ENCODE measurements at places on chromosomes 6 and 20.

- no peak for DNase-seq
These were observed 2.7 kb downstream of the ITCH start for GRCh38 chr20:34365765-34366213.

DNA sequence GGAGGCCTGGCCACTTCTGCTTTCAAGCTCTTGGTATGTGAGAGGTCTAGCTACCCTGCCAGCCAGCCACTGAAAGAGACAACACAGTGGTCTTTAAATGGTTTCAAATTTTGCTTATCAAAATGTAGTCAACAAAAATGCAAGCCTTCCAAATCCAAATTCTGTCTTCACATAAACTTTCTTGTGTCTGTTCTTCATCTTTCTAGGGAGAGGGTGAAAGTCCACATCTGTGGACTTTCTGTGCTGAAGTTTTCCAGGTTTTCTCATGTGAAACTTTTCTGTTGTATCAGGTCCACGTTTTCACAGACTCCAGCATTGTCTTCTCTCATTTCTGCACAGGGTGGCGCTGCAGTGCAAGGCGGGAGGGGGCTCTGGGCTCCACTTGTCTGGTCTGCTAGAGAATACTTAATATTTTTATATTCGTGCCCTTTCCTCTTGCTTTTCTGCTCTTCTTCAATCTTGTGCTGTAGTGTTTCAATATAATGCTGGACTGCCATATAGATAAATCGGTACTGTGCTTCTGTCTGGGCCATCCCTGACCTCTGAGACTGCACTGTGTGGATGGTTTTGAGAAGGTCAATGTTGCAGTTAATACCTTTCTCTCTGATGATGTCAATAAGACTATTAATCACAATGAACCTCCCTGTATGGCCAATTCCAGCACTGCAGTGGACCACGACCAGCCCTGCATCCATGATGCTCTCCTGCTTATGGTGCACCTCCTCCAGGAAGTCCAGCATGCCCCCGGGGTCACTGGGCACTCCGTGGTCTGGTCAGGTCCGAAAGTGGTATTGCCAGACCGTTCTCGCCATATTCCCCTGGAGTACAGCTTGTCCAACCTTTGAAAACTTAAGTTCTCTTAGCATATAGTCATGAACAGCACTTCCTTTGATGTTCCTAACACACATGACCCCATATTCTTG lies 161.6 kb upstream of the TNFAIP3 start:
- DNase-seq, result no peak

- peak; percentile 70 for DNase-seq
These were observed 16.6 kb upstream of the TRIM27 start for GRCh38 chr6:28940294-28940857.

- no peak for DNase-seq
These were observed 528.9 kb downstream of the MAFB start for GRCh38 chr20:40160097-40160550.

DNA sequence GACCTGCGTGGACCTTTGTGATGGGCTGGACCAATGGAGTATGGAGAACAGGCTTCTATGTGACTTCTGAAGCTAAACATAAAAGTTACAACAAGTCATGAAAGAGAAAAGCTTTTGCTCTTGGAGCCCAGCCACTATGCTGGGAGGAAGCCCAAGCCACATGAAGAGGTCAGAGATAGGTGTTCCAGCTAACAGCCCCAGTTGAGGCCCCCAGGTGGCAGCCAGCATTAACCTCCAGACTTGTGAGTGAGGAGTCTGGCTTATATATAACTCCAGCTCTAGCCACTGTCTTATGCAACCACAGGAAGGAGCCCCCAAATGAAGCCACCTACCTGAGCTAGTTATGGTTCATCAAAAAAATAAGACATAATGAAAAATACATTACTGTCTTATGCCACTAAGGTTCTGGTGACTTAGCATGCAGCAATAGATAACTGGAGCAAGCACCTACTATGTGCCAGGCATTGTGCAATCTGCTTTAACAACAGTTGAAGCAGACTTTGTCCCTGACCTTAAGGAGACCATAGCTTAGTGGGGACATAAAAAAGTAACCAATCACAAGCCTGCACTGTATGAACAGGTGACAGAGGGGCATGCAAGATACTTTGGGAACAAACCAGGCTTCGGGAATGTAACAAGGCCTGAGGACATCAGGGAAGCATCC lies 599.6 kb downstream of the PTPRT start:
- no peak for DNase-seq

GRCh38 chr6:12947967-12948366 lies 231.4 kb downstream of the PHACTR1 start:
- DNase-seq, result no peak

Measured in NCI-H2227 treated with DMSO at 0.1 percent for 48 hours (cell line).